Effector CD8-positive, alpha-beta T cell (primary cell): ENCODE measurements at places on chromosomes 3 and 15.

GRCh38 chr3:113186566-113186965 is 24.8 kb upstream of the BOC start:
- DNase-seq = no peak

DNA sequence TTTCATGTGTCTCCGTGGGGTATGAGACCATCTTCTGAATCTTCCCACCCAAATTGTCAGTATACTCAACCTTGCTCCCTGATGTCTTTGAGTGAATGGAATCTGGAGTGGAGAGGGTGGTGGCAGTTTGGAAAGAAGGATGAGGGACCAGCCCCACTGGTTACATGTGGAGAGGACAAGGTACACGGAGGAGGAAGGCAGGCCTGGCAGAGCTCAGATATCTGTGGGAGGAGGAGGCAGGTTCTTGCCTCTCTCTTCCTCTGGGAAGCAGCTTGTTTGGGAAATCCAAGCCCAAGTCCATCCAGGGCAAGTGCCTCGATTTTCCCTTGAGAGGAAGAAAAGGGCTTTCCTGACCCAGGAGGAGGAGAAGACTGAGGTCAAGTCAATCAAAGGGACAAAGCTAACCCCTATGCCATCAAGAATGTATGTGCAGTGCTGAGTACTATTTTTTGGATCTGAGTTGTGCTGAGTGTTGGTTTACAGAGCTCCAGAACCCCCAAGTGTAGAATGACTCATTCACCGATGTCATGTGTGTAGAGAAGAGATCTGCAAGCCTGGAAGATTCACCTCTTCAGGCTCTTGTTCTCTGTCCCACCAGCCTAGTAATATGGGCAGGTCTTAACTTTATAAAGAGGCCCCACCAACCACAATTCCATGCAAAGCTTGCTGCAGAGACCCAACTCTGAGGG is 19.8 kb upstream of the LOXL1 start:
- no peak for DNase-seq

GRCh38 chr3:178930116-178930515 is 141.5 kb downstream of the ZMAT3 start:
- no peak for DNase-seq

- no peak for DNase-seq
Observed at GRCh38 chr15:47959617-47960413, 161.0 kb upstream of the SLC24A5 start.

- DNase-seq = no peak
Observed at GRCh38 chr15:25675396-25675795, 187.7 kb downstream of the ATP10A start.

- no peak for DNase-seq
Observed at GRCh38 chr3:26358405-26358804, 264.2 kb upstream of the LRRC3B start.

GRCh38 chr3:56303487-56303886 is 164.8 kb downstream of the ERC2 start:
- no peak for DNase-seq

- no peak for DNase-seq
Observed at GRCh38 chr15:80873366-80873952, 94.3 kb downstream of the CEMIP start.

DNA sequence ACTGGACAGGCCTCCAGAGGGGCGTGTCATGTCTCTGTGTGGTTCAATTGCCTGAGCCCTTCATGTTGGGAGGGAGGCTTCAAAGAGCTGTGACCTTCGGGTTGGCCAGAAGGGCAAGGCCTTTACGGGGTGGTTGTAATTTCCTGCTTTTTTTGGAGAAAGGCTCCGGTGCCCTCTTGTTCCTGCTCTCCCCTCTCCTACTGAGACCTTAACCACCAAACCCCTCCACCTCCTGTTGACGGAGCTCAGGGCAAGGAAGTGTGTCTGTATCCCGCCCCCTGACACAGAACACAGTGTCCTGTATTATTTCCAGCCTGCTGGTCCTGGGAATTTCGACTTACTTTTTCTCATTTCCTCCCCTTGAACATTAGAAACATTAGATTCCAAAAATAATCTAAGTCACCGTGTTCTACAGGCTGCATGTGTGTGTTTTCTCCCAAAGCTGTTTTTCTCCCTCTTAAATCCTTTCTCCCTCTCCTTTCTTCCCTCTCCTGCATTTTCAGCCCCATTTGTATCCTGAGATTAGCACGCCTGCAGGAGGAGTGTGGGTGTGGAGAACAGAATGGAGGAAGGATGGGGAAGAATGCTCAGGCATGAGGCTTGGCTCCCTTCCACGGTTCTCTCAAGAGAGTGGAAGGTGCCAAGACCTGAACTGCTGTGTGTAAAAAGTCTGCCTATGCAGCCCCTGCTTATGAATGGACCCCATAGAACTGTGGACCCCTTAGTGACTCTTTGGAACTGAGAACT is 285.4 kb upstream of the ROPN1 start:
- DNase-seq = no peak

- DNase-seq = no peak
Observed at GRCh38 chr3:183631715-183632114, 3.7 kb upstream of the KLHL24 start.

GRCh38 chr3:133756716-133757694 is 10.8 kb downstream of the TF start:
- no peak for DNase-seq

DNA sequence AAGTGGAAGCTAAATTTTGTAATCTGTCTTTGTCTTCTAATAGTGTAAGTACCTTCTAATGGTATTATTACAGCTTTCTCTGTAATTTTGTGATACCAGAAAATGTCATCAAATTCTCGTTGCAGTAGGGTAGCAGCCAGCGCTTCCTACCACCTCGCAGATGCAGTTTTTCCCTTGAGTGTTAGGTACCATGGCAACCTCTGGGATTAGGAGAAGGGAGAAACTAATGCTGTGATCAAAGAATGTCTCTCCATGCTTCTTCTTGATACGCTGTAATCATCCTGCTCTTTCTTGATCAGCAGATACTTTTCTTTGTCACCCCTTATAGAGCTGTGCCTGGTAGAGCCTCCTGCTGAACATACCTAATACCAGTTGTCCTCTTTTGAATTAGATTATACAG is 27.7 kb downstream of the SRP14 start:
- no peak for DNase-seq

- no peak for DNase-seq
Observed at GRCh38 chr15:66565741-66566144, at the start of gene LCTL. TSS of gene LCTL (minus strand) at chr15:66565998. CDS start at chr15:66565365, 633 bp downstream.

DNA sequence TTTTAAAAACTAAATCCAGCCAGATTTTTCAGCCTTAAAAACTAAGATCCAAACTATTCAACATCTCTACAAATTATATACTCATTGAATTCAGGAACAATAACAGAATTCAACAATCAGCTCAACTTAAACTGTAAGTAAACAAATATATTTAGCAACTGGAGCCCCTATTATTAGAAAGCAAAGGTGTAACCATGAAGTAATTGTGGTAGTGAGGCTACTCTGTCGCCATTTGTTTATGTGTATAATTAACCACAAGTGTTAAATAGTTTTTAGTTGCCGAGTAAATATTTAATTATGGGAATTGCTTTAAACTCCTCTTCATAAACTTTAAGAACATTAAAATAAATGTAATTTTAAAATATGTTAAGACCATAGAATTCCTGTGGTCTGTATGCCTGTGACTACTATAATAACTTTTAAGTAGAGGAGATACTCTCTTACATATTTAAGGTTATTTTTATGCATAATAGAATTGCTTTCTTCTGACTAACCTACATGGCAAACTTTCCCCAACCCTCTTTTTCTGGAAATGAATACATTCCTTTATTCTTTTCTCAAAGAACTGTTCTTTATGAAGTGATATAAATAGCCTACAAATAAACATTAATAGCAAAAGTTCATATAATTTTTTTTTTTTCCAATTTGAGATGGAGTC is 51.2 kb downstream of the MFN1 start:
- no peak for DNase-seq
